Endothelial cell of umbilical vein (primary cell): ENCODE measurements at places on chromosomes 12 and 14. TPM values are rescaled to one million over a fixed set of nuclear protein-coding genes. Genes with fewer than 3 reads are reported as not detected.
A peak's percentile ranks its signal among the peaks of the same experiment; 100 is the strongest.

DNA sequence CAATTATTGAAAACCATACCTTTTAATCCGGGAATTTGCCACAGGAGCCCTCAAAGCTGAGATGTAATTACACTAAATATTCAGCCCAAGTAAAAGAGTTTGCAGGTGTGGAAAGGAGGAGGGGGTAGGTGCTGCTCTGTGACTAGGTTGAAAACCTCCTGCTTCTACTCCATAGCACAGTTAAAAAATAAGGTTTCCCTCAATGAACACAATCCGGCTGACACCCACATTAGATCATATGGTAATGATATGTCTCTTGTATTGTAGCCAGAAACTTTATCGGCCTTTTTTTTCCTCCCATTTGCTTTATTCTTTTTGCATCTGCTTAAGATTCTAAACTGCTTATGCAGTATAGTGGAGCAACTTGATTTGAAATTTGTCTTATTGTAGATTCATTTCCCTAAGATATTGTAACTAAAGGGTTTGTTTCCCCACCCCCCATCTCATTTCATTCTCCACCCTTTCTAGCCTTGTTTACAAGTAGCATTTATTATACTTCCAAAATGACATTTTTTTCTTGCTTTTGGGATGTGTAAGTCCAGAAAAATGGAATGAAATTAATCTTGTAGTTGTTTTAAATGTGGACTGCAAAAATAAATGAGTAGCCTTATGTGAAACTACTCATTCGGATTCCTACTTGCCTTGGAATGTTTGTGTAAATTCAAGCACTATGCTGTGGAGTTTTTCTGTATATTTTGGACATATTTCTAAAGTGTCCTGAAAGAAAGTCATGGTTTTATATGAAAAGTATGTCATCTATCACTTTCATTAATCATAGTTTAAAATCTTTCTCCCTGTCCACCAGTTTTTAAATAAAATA is at the start of gene DCN:
TSS of gene DCN (minus strand) at position 182 of the 820 bp plus-strand sequence. CDS start 4,265 bp downstream, outside the sequence.
- no peak for DNase-seq

- no peak for DNase-seq
Observed at GRCh38 chr12:72289633-72290032, 17.5 kb downstream of the TRHDE start.

DNA sequence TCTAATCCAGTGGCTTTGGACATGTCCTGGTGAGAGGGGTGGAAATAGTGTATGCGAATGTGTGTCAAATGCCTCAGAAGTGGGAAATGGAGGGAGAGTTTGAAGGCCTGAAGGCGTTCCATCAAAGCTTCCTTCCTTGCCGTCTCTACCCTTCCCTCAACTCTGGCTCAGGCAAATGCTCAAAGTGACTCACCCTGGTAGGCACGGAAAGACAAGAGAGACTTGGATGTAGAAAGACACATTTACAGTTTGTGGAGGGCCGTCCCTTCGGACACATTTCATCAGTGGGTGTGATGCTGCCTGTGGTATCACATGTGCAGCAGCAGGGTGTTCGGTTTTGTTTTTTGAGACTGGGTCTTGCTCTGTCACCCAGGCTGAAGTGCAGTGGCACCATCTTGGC is 36.7 kb downstream of the CHST11 start:
- DNase-seq, result no peak

- peak; percentile 4 for DNase-seq
Observed at GRCh38 chr12:48263617-48264016, 60.5 kb upstream of the OR10AD1 start.

DNA sequence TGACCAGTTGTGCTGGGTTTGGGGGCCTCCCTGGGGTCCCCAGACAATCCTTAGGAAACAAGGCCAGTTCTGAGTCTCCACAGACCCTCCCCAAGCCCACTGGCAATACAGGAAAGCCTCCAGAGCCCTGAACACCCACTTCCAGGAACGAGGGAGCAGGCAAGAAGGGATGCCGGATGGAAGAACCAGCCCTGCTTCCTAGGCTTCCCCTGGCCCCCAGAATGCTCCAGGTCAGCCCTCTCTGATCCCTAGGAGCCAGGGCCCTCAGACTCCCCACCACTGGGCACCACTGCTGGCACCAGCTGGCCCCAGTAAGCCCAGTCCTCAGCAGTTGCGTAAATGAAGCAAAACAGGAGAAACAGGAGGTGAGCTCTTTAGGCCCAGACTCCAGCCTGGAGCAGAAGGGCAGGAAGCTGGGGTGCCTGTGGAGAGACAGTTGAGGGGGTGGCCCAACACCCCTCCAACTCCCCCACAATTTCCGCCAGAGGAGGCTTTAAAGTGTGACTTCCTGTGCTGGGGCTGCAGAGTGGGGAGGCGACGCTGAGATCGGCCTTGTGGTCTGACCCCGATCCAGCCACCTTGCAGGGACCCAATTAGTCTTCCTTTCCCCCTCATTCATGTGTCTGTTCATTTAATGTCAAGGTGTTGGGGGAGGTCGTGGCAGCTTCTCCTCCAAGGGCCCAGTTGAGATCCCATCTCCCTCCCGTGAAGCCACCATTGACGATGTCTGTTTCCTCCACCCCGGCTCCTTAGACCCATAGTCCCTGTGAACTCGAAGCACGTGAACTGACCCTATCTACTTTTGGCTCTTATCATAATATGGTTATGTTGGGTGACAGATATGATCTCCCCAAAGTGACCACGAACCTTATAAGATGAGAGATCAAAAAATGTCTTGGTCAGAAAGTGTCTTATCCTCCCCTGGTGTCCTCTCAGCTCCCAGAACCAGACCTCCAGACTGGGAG is 4.7 kb downstream of the TNFRSF1A start:
- DNase-seq, result peak; percentile 27

DNA sequence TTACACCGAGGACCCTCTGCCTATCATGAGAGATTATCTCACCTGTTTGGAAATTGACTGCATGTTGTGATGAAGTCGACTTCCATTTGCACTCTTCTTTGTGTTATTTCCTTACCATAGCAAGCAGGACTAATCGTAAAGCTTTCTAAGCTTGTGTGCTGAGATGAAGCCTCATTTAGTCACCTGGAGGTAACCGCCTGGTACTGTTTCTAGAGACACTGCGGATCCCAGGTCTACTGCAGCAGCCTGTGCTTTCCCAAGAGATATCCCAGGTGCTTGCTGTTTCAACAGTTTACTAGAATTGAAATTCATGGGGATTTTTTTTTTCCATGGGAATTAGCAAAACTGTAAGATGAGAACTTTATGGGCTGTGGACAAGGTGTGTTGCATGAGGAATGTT is 131.8 kb downstream of the PTPRR start:
- no peak for DNase-seq

DNA sequence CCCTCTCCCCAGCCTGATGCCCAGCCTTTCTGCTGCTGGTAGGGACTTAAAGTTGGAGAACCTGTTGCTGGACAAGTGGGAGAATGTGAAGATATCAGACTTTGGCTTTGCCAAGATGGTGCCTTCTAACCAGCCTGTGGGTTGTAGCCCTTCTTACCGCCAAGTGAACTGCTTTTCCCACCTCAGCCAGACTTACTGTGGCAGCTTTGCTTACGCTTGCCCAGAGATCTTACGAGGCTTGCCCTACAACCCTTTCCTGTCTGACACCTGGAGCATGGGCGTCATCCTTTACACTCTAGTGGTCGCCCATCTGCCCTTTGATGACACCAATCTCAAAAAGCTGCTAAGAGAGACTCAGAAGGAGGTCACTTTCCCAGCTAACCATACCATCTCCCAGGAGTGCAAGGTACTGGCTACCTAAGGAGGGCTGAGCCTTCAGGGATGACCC is 1.6 kb downstream of the TSSK4 start:
- DNase-seq, result no peak

- no peak for DNase-seq
Observed at GRCh38 chr14:59869381-59870255, 958 bp downstream of the RTN1 start.

GRCh38 chr12:114769634-114770033 is 85.7 kb upstream of the TBX3 start:
- no peak for DNase-seq

GRCh38 chr12:94175763-94176668 is 27.6 kb downstream of the PLXNC1 start:
- no peak for DNase-seq

DNA sequence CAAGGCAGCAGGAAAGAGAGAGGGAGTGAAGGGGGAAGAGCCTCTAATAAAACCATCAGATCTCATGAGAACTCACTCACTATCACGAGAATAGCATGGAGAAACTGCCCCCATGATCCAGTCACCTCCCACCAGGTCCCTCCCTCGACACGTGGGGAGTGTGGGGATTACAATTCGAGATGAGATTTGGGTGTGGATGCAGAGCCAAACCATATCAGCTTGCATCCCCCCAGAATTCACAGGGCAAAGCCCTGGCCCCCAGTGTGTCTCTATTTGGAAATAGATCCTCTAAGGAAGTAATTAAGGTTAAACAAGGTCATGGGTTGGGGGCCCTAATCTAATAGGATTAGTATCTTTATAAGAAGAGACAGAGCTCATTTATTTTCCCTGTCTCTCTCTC is 56.1 kb upstream of the TCL1A start:
- no peak for DNase-seq

GRCh38 chr14:64061115-64061514 is 208.3 kb downstream of the SYNE2 start:
- DNase-seq, result no peak

DNA sequence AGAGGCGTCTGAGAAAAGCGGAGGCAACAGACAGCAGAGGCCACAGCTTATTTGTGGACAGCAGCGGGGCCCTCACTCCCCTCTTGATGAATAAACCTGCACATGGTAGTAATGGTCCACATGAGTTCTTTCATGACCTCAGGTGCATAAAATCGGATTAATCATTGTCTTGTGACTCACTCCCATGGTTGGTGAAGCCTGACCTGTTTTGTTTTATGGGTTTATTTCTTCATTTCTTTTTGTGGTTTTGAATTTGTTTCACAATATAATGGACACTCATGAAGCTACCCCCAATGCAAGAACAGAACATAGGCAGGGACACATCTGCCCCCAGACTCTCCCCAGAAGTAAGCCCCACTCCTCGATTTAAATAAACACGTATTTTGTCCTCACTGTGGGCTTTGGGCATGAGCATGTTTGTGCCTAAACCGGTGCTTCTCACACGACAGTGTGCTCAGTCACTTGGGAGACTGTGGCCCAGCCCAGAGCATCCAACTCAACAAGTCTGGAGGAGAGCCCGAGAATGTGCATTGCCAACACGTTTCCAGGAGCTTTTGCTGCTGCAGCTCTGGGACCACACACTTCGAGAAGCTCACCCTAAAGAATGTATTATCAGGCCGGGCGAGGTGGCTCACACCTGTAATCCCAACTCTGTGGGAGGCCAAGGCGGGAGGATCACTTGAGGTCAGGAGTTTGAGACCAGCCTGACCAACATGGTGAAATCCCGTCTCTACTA is 116.1 kb downstream of the SCARB1 start:
- peak; percentile 25 for DNase-seq

DNA sequence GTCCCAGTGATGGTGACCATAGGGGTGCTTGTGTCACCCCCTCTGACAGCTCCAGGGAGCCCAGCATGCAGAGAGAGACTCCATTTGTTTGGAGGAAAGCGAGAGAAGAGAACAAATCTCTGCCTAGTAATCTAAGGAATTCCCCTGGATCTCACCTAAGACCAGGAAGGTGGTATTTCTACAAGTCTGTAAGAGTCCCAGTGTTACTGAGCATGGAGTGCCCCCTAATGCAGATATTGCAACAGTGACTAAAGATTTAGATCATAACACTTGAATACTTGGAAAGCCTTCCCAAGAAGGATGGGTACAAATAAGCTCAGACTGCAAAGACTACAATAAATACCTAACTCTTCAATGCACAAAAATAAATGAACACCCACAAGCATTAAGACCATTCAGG is 360.4 kb upstream of the GARIN6 start:
- no peak for DNase-seq

DNA sequence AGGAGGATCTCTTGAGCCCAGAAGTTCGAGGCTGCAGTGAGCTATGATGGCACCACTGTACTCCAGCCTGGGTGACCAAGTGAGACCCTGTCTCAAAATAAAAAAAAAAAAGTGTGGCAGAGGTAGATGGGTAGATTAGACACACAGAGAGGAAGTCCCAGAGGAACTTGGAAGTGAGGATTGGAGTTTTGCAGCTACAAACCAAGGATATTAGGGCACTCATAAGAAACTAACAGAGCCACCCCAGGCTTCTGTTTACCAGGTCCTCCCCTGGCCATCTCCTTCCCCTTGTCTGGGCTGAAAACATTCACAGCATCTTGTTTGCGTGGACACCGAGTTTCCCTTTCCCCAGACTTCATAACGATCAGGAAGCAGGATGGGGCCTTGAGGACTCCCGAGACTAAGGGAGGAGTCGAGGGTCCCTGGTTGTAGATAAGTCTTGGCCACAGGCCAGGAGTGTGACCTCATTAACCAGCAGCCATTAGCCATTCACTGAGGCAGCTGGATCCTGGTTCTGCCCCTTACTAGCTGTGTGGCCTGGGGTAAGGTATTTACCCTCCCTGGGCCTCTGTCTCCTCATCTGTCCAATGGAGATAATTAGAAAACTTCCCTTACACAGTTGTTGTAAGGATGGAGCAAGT is 2.1 kb downstream of the MAP1LC3B2 start:
- DNase-seq, result no peak

GRCh38 chr14:30525833-30526232 is 33.1 kb upstream of the G2E3 start:
- DNase-seq, result no peak

GRCh38 chr14:30756594-30756993 is 117.8 kb upstream of the COCH start:
- DNase-seq, result no peak

- DNase-seq, result peak; percentile 97
Observed at GRCh38 chr12:12927211-12928079, 24.5 kb downstream of the GPRC5D start.

DNA sequence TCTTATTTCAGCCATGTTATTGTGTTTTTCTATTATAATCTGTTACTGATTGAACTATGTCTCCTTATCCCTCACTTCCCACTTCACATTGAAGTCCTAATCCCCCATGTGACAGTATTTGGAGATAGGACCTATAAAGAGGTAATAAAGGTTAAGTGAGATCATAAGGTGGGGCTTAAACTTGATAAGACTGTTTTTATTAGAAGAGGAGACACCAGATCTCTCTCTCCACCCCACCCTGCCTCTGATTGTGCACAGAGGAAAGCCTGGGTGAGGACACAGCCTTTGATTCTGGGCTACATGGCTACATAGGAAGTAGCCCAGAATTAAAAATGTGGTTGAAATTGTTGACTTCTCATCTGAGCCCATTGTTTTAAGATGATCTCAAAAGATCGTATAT is 414.7 kb downstream of the SLC16A7 start:
- DNase-seq, result no peak

GRCh38 chr12:14824012-14824634 is 10.1 kb upstream of the SMCO3 start:
- no peak for DNase-seq

Gene KLRG1
- 13.1 and 15.9 TPM in 2 replicates for polyA plus RNA-seq

Gene TGM1
- 1.0 and 2.1 TPM in 2 replicates for polyA plus RNA-seq

Gene GSG1
- not detected in 2 replicates for polyA plus RNA-seq

Gene KRT1
- not detected in 2 replicates for polyA plus RNA-seq

Gene KLRK1
- not detected in 2 replicates for polyA plus RNA-seq

Gene RNASE3
- not detected in 2 replicates for polyA plus RNA-seq

Gene PPM1H
- 1.0 and 1.1 TPM in 2 replicates for polyA plus RNA-seq

Gene KRT73
- polyA plus RNA-seq, result not detected in 2 replicates

Gene VRK1
- polyA plus RNA-seq, result 4.4 and 7.1 TPM in 2 replicates

Gene SLCO1B1
- polyA plus RNA-seq, result not detected in 2 replicates

Gene ATF7IP
- polyA plus RNA-seq, result 12.4 and 14.5 TPM in 2 replicates

Gene TAC3
- polyA plus RNA-seq, result not detected in 2 replicates
